COLO829 (cell line): ENCODE measurements at places on chromosomes 16 and 17.

DNA sequence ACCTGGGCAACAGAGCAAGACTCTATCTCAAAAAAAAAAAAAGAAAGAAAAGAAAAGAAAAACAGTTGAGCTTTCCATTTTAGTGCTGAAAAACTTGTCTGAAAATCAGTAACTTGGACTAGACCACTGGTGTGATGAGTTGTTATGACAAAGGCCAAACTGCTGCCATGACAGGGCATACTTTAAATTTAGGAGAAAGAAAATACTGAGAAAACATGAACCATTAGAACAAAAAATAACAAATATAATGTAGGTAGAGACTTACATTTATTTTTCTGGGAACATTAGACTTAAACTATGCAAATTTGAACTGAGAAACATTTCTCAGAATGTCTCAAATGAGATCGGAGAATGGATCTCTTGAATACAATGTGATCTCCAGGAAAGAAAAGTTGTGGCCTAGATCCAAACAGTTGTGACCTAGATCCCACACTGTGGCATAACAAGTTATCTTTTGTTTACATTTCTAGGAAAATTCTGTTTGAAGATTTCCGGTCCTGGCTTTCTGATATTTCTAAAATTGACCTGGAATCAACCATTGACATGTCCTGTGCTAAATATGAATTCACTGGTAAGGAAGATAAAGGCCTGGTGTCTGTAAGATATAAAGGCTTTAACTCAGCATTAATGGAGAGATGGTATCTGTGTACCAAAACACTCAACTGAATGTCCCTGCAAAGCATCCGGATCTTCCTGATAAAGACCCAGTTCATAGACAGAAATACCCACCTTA is 10.9 kb downstream of the OGFOD1 start:
- no peak for DNase-seq

GRCh38 chr17:4735876-4736651 is 3.6 kb upstream of the ZMYND15 start:
- DNase-seq = no peak

DNA sequence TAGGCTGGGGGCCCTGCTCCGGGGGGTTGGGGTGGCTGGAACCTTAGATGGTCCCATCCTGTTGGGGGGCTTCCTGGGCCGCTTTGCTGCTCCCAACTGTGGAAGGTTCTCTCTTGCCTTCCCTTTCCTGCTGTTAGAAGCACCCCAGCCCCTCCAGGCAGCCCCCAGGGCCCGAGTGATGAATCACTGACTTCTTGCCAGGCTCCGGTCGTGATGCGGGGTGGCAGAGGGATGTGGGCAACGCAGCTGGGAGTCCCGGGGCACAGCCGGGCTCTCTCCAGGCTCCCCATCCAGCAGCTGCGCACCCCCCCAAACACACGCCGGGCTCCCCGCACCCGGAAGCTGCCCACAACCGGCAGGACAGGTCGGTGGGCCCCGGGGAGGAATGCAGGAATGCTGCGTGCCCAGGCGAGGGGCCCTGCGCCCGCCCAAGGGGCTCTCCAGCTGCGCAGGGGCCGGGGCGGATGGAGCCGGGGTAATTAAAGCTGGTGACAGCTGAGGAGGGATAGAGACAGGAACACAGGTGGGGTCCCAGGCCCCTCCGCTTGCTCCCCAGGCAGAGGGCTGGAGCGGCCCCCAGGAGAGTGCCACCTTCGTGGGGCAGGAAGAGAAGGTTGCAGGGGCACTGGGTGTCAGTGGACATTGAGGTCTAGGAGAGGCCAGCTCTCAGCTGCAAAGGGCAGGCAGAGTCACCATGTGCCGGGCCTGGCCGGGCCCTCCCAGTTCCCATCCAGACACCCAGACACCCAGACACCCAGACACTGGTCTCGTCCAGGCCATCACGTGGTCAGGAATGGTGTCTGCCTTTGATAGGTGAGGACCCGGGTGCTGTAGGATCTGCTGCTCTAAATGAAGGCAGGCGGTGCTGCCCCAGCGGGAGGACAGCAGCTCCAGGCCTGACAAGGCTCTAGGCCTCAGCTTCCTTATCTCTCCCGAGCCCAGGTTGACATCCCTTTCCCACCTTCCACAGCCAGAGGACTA is 15.0 kb upstream of the SLC38A10 start:
- no peak for DNase-seq

- peak; percentile 79 for DNase-seq
These were observed 17.7 kb downstream of the ETV4 start for GRCh38 chr17:43528319-43528987.

DNA sequence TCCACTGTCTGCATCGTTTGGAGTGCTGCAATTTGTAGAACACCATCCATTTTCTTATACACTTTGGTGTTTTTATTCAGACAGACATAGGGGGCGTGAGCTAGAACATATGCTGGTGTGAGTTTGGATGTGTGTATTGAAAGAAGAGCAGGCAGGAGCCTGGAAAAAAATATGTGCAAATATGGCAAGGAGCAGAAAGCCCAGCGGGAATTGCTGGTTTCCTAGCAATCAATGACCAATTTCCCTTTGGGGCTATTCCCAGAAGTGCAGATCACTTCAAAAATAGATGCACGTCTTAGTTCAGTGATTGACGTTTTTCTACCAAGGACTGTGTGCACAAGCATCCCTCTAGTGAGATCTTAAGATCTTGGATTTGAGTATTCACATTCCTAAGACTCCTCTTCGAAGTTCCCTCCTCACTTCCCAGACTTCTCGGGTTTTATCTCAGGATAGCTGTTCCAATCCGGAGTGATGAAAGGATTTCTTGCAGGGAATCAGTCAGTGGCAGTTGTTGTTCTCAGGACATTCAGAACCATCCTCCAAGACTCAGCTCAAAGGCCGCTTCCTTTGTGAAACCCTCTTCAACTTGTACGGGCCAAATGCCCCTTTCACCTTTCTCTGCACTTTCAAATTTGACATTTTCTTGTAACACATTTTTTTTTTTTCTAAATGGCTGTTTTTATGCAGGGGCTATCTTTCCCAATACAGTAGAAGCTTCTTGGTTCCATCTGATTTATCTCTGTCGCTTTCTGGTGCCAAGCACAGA is 268.7 kb upstream of the ASIC2 start:
- DNase-seq = no peak

- no peak for DNase-seq
These were observed 24.7 kb upstream of the KLHDC4 start for GRCh38 chr16:87790292-87791100.

DNA sequence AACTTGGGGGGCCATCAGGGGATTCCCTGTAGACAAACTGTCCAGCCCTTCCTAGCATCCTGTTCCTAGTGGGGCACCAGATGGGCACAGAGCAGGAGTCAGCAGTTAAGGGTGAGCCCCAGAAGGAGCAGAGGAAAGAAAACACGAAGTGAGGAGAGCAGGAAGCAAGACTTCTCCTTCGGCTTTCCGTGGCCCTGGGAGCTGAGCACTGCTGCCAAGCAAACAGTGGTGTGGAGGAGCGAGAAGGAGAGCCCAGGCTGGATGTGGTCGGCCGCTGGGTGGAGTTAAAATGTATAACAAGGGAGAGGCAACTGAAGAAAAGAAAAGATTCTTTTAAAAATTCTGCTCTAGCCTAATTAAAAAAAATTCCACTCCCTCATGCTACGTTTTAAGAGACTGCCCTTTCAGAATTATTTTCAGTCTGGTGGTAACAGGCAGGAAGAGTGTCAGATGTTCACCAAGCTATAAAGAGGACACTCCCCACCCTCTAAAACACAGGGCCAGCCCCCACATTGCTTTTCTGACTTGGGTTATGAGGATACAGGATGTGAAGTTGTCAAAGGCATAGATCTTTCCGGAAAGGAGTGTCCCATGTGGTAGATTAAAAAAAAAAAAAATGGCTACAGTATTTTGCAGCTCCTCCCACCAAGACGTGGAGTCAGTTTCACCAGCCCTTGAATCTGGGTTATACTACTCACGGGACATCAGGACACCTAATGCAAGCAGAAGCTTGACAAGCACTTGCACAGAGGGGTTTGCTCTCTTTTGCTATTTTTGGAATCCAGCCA is 74.9 kb upstream of the ZFHX3 start:
- peak; percentile 39 for DNase-seq

GRCh38 chr17:4722678-4723240 is 8.5 kb upstream of the MED11 start:
- no peak for DNase-seq

- no peak for DNase-seq
These were observed 137.6 kb downstream of the RBFOX3 start for GRCh38 chr17:79473111-79473875.

- no peak for DNase-seq
These were observed 223.1 kb downstream of the ZNF423 start for GRCh38 chr16:49632795-49633184.

GRCh38 chr17:37200497-37200896 is 175.3 kb upstream of the C17orf78 start:
- DNase-seq = no peak

DNA sequence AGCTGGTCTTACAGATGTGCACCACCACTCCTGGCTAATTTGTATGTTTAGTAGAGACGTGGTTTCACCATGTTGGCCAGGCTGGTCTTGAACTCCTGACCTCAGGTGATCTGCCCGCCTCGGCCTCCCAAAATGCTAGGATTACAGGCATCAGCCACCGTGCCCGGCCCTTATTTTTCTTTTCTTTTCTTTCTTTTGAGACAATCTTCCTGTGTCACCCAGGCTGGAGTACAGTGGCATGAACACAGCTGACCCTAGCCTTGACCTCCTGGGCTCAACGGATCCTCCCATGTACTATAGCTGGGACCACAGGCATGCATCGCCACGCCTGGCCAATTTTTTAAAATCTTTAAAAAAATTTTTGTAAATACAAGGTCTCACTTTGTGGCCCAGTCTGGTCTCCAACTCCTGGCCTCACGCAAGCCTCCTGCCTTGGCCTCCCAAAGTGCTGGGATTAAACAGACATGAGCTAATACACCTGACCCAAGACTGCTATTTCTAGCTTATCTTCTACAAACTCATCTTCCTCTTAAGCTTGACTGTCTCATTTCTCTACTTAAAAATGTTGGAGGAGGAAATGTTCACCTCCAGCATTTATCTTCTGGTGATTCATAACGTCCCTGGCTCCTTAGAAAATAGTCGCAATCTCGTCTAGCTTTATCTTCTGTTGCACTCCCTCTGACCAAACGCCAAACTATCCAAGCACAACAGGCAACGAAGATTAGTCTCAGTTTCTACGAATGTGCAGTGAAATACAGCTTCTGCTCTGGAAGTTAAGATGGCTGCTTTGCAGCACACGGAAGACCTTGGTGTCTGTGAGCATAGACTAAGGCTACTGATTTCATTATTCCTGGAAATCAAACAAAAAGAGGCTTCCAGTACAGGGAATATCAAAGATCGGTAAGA is 8.2 kb upstream of the TMEM94 start:
- DNase-seq = no peak

DNA sequence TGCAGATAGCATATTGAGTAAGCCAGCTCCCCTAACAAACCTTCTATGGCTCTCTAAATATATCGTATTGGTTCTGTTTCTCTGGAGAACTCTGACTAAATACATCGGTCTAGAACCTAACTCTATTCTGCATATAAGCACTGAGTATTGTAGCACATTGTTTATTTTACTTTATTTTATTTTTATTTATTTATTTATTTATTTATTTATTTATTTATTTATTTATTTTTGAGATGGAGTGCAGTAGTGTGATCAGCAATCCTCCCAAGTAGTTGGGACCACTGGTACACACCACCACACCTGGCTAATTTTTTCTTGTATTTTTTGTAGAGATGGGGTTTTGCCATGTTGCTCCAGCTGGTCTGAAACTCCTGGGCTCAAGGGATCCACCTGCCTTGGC is 28.9 kb upstream of the HELZ start:
- DNase-seq = no peak

GRCh38 chr16:4525069-4525468 is 13.5 kb downstream of the CDIP1 start:
- DNase-seq = no peak

DNA sequence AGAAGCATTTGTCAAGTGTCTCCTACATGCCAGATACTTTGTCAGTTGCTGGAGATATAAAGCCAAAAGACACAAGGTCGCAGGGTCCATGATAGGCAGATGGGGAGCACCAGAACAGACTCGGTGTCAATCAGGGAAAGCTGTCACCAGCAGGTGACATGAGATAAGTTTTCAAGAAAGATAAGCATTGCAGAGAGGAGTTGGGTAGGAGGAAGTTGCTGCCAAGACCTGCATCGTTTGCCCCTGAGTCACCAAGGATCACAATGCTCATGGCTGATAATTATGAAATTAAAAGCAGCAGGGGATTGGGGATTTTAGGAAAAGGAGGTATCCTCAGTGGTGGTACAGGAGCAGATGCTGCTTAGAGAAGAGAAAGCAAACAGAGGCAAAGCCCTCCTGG is 551.1 kb upstream of the CDH11 start:
- no peak for DNase-seq

- no peak for DNase-seq
These were observed 2.4 kb upstream of the SDK2 start for GRCh38 chr17:73646409-73647300.

GRCh38 chr16:71626018-71626857 is at the start of gene MARVELD3:
MARVELD3 (plus strand) TSS chr16:71626184; CDS start chr16:71626230, 46 bp downstream.
- DNase-seq = no peak

DNA sequence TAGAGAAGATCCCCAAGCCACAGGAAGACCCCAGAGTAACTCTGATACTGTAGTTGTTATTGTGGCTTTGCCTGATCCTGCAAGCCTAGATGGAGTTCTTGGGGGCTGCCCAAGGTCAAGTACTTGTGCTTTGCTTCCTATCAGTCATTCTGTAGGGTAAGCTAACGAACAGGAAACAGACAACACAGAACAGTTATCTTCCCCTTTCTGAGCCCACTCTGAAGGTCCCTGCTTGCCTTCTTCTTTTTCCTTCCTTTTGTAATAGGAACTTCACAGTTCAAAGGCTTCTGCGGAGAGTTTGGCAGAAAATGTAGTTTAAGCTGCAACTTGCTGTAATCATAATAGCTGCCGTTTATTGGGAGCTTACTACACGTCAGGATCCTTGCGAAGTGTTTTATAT is 494.1 kb upstream of the ERCC4 start:
- DNase-seq = no peak

DNA sequence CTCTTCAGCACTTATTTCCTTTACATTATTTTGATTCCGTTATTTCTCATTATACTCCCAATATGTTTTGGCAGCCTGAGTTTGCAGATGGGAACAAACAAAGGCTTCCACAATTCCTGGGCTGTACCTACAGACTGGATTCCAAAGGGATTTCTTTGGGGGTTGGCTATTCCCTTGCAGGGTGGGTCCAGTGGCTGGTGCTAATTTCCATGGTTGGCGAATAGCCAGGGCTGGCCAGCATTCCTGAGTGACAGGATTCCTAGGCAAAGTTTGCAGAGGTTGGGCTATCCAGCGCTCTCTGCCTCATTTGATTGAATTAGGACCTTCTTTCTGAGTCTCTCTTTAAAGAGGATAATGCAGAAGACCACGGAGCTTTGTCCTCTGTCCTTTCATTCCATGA is 207.4 kb downstream of the MAF start:
- no peak for DNase-seq

DNA sequence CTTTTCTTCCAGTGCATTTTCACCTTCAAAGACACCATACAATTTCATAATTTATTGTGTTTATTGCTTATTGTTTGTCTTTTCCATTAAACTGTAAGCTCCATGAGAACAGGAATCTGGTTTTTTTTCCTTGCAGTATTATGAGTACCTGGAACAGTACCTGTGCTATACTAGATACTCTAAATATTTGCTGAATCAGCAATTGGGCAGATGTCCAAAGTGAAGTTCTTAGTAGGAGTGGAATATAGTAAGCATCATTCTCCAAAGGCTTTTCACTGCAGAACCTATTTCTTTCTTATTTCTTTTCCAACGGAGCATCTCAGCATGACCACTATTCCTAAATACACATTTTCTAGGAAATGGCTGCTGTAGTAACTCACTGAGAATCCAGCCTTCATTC is 269.0 kb upstream of the CCL2 start:
- no peak for DNase-seq
